ENCODE measurements at places on chromosomes 2 and 18.
A peak's percentile ranks its signal among the peaks of the same experiment; 100 is the strongest.

DNA sequence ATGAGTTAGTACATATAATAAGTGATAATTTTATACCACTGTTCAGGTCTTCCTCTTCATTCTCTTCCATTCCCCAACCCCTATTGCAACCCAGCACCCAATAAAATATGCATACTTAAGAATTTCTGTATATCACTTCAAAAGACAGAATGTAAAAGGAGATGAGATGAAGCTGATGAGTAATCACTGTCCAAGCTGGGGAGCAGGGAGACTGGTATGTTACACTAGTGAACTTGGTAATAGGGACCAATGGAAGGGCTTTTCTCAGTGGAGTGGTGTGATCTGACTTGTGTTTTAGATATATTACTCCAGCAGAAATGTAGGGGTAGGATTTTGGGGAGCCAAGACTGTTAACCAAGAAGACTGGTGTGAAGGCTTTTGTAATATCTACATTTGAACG, 18.0 kb upstream of the ARHGAP28 start:
- DNase-seq: no peak

DNA sequence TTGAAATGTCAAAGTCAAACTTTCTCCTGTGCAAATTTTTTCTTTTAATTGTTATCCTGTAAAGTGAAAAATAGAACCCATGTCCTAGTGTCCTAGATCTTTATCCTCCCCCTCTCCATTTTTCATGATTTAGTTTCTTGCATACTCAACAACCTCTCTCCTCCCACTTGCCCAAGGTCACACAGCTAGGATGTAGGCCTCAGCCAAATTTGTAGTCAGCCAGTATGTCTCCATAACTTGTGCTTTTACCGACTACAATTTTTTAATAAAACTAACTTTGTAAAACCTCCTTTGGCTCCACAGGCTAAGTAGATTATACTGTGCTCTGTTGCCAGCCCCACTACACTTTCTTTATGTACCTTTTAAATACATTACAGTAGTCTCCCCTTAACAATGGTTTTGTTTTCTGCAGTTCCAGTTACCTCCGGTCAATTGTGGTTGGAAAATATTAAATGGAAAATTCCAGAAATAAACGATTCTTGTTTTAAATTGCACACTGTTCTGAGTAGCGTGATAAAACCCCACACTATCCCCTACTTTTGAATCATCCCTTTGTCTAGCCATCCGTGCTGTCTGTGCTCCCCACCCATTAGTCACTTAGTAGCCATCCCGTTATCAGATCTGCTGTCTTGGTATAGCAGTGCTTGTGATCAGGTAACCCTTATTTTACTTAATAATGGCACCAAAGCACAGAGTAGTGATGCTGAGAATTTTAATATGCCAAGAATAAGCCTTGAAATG, 22.8 kb downstream of the GULP1 start:
- DNase-seq: no peak

GRCh38 chr2:98483257-98483861, 38.7 kb downstream of the INPP4A start:
- DNase-seq: no peak

DNA sequence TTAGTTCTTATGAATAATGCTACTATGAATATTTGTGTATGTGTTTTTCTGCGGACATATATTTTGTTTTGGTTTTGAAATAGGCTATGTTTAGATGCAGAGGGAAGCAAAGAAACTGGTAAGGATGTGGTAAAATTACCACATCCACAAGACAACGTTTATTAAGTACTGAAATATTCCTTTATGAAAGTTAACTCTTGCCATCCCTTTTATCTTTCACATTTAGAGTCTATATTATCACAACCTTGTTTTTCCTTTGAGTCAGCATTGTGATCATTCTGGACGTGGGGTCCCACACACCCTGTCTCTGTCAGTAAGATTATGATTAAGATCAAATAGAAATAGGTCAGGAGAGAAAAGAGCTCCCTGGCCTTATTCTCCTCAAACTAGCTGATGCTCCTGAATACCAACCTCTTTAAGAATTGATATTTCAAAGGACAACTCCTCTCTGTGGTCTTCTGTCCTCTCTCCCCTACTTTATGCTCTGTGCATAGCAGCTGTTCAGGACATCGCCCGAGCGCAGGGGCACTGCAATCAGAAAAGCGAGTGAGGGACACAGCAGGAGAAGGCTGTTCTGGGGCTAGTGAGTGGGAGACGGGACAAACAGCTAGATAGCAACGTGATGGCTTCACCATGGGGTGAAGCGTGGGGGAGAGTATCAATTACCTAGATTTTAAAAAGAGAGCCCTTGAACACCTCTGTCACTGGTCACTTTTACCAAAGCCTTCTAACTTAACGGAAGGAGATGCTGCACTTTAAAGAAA, 12.2 kb downstream of the METAP1D start:
- DNase-seq: no peak

DNA sequence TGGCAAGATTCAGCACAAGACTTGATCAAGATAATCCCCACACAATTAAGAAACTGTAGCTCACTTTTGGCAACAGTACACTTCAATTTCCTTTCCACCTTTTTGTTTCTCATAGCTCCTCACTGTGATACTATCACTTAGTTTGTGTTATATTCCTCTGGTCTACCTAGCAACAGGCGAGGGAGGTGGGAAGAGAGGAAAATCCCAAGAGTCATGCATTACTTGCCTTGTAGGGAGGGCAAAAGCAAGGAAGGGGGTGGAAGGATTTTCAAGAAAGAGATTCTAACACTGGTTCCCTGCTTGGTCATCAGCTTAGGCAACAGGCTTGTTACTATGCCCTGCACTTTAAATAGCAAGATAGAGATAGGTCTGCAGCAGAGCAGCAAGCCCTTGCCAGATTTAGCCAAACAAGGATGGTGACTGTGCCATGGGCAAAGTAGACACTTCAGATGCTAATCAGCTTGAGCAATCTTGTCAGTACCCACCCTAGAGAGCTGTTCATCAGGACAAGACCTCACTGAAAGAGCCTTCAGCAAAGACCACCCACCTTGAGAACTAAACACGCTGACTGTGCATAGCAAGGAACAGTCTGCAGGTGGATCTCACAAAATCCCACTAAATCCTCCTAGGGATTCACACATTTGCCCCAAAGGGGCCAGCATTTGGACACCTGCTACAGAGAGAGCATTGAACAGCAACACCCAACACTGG, 134.6 kb downstream of the MBD2 start:
- no peak for DNase-seq

DNA sequence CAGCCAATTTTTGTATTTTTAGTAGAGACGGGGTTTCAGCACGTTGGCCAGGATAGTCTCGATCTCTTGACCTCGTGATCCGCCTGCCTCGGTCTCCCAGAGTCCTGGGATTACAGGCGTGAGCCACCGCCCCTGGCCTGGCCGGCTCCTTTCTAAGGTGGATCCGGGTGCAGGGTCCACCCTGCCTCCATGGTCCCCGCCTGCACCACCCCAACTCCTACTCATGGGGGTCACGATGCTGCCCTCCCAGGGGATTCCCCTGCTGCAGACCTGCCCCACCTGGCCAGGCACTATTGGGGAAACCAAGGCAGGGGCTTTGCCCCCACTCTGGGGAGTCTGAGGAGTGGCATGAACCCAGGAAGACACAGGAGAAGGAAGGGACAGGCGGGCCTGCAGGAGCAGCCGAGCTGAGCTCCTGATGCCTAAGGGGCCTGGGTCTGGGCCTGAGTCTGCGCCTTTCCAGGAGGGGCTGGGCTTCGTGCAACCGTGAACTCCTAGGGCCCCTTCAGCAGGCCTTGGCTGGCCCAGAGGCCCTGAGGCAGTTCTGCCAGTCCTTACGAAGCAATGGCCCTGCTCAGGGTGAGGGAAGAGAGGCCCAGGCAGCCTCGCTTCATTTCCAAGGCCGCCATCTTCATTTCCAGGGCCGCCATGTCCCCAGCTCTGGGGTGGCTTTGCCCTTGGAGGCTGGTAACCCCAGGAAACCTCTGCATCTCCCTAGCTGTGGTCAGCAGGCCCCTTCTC, 67.2 kb upstream of the SMAD7 start:
- DNase-seq: no peak

GRCh38 chr2:3025261-3025660, 352.4 kb downstream of the EIPR1 start:
- no peak for DNase-seq

GRCh38 chr2:28586867-28587266, 91.0 kb downstream of the PLB1 start:
- peak; percentile 18 for DNase-seq

- no peak for DNase-seq
Observed at GRCh38 chr2:24350826-24351626, 9.3 kb downstream of the ITSN2 start.

GRCh38 chr18:55248495-55248894, 289.2 kb upstream of the CCDC68 start:
- DNase-seq: no peak

DNA sequence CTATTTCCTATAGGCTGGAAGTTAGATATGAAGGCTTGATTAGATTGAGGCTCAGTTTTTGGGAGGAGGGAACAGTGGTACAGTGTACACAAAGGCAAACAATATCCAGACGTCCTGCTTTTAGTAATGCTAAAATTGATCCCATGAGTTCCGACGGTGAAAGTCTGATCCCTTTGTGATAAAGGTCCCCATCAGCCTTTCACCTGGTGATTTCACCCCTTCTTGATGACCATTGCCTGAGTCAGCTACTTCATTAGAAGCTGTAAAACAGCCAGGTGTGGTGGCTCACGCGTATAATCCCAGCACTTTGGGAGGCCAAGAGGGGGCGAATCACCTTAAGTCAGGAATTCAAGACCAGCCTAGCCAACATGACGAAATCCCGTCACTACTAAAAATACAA, 29.7 kb downstream of the TWSG1 start:
- no peak for DNase-seq

DNA sequence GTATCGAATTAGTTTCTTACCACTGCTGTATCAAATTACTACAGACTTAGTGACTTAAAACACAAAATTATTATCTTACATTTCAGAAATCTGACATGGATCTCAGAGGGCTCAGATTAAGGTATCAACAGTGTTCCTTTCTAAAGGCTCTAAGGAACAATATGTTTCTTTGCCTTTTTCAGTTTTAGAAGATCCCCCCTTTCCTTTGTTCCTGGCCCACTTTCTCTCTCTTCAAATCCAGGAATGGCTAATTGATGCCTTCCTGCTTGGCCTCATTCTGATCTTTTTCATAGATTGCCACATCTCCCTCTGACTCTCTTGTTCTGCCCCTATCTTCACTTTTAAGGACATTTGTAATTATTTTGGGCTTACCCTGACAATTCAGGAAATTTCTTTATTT, 65.7 kb downstream of the LRP1B start:
- no peak for DNase-seq

Data from stimulated activated CD4-positive, alpha-beta T cell treated with anti-CD3 and anti-CD28 coated beads, Interleukin-4, amount 100 ng/mL, for 4 hours (primary cell).